ENCODE measurements at places on chromosomes 1 and 21.

DNA sequence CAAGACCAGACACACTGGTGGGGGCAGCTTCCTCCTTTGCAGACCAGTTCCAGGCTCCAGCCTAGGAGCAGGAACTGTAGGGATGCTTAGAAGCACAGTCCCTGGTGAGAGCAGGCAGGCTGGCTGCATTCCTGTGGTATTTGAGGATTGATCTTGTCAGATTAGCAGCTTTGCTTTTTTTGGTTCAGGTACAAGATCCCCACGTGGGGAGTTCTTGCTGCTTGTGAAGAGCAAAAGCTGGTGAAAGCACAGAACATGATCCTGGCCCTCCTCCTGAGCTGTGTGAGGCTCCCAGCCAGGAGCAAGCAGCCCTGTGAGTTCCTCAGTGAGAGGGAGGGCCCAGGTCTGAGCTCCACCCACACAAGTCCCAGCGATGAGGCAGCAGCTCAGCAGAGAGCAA is 75.3 kb upstream of the ARTN start:
- DNase-seq: peak; percentile 85

DNA sequence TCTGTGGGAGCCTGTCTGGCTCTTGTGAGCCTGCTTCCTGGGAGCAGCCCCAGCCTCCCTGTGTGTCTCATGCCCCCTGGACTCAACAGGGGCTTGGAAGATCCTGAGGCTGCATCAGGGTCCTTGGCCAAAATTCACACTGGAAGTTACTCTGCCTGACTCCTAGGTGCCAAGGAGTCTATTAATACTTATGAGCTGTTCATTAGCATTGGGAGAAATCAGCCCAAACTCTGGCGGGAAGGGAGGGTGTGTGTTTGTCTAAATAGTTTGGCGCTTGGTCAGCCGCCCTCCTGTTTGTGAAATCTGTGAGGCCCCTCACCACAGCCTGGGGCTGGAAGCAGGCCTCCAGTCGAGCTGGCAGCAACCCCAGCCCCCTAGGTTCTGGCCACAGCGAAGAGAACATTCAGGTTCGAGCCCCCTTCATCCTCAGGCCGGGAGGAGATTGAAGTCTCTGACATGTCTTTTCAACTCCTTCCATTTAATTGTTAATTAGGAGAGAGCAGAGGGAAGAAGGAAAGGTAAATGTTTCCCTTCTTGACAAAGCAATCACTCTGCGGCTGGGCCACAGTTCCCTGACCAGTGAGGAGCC is 82.1 kb upstream of the F3 start:
- no peak for DNase-seq

DNA sequence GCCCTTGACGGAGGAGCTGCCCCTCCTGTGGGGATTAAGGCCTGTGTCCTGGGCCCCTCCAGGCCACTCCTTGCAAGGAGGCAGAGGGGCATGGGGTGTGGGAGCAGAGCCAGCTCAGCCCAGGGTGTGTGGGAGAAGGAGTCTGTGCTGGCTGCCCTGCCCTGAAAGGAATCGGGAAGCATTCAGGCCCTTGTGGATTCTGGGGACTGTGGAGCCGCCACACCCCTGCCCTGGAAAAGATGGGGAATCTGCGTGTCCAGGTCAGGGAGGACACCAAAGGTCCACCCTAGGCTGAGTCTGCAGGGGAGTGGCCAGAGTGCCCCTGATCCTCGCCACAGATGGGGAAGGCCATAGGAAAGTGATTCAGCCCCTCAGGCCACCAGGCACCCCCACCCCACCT is 16.5 kb upstream of the PRDM16 start:
- DNase-seq: no peak

GRCh38 chr1:15330028-15330427 is 79.7 kb upstream of the EFHD2 start:
- no peak for DNase-seq

DNA sequence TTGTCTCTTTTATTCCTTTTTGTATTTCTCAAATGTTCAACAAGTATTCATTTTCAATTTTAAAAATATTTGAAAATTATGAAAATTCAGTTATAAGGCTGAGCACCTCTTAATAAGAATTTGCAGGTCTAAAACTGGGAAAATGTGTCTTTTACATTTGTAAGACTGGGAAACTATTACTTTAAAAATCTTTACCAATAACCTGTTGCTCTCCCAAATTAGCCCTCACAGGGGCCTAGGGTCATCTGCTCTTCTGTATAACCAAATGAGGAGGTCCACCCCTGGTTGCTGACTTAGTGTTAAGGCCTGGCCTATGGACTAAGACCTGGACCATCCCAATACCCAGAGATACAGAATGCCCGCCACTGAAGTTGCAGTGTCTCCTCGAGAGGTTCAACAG is 280.5 kb downstream of the PLPP3 start:
- DNase-seq: no peak

GRCh38 chr1:38571726-38572125 is 287.8 kb downstream of the RRAGC start:
- no peak for DNase-seq

DNA sequence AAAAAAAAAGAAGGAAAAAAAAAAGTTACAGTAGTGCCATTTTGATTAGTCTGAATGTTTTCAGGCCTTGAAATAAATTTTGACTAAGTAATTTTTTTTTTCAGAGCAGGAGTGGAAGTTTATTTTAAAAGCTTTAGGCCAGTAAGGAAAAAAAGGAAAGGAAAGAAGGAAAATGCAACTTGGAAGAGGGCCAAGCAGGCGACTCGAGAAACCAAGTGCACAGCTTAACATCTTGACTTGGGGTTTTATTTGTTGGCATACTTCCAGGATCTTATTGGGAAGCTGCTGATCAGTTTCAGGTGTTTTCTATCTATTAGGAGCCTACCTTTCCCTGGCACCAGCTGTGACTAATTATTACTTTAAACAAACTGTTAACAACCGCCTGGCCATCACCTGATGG is 41.7 kb downstream of the ATF3 start:
- DNase-seq: no peak

DNA sequence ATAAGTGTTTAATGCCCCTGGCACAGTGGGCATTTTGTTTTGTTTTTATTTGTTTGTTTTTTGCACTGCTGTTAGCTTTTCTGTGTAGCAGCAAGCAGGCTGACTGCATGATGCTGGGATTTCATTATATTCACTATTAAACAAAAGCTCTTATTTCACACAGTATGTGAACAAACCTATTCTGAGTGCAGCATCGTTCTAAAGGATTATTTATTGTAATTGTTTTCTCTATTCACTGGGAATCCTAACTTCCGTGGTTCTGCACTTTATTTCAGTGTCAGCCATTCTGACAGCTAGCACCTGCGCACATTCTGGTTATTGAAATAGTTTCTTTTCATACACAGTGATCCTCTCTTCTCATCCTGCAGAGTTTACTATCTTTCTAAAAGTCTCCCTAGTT is 595.0 kb downstream of the NEGR1 start:
- no peak for DNase-seq

DNA sequence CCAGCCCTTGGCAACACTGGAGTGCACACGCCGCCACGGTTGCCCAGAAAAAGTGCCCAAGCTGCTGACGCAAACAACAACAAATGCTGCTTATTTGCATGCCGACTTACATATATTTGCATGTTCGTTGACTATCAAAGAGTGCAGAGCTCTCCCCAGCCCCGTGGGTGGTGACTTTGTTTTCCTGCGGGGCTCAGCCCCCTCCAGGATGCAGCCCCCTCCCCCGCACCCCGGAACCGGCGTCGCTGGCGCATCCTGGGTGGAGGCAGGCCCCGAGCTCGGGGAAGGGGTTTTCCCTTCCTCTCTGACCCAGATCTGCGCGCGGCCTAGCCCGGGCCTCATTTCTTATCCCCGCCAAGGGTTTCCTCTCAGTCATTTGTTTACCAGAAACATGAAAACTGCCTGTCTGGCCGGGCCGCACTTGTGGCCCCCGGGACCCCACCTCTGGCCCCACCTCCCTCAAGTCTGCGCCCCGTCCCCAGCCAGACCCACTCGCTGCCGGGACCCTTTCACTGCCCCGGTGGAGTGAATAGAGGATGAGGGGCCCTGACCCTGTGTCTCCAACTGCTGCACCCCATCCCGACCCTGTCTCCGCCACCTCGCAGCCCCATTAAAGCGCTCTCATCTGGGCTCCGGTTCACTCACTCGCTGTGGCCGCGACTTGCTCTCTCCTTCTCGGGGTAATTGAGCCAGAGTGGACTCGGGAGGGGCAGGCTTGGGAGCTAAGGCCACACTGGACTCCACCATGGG is 5.5 kb downstream of the TNFRSF25 start:
- DNase-seq: no peak

GRCh38 chr1:3129133-3129490 is 60.1 kb downstream of the PRDM16 start:
- no peak for DNase-seq
